ENCODE measurements at places on chromosomes 1 and 21.

- H3K27me3 ChIP-seq, result no peaks in the 10 kb centered on the region
- no peak for DNase-seq
- H3K4me1 ChIP-seq, result no peaks in the 10 kb centered on the region
- H3K4me3 ChIP-seq, result no peak overlapping the region
- no peak overlapping the region for H3K27ac ChIP-seq
- H3K36me3 ChIP-seq, result no peaks in the 10 kb centered on the region
These were observed 221.1 kb downstream of the KCNJ6 start for GRCh38 chr21:37695111-37695510.

GRCh38 chr1:232130815-232131480 is 499.0 kb downstream of the SIPA1L2 start:
- no peak for DNase-seq
- no peaks in the 10 kb centered on the region for H3K36me3 ChIP-seq
- no peak overlapping the region for H3K27ac ChIP-seq
- H3K27me3 ChIP-seq, result no peaks in the 10 kb centered on the region

- no peak overlapping the region for H3K27ac ChIP-seq
- peaks cover 12% of the 10 kb centered on the region for H3K36me3 ChIP-seq
- no peaks in the 10 kb centered on the region for H3K4me1 ChIP-seq
These were observed 17.5 kb downstream of the SCP2 start for GRCh38 chr1:52944566-52944965.

DNA sequence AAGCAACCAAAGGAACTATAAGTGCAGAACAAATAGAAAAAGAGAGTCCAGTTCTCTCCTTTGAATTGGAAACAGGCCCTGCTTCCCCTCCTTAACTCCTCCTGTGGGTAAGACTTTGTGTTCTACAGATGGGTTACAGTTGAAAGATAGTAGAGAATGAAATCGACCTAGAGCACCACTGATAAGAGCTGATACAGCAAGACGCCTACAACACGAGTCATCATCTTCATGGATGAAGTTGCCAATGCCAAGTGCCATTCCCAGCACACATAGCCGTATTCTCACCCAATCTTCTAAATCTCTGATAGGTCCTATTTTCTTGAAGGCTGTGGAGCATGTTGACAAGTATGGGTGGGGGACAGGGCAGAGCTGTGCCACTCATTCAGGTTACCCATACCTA is 99.8 kb upstream of the CAMK1G start:
- no peaks in the 10 kb centered on the region for H3K36me3 ChIP-seq
- H3K27ac ChIP-seq, result no peak overlapping the region
- no peak overlapping the region for H3K4me3 ChIP-seq
- H3K4me1 ChIP-seq, result no peaks in the 10 kb centered on the region
- H3K27me3 ChIP-seq, result no peaks in the 10 kb centered on the region

DNA sequence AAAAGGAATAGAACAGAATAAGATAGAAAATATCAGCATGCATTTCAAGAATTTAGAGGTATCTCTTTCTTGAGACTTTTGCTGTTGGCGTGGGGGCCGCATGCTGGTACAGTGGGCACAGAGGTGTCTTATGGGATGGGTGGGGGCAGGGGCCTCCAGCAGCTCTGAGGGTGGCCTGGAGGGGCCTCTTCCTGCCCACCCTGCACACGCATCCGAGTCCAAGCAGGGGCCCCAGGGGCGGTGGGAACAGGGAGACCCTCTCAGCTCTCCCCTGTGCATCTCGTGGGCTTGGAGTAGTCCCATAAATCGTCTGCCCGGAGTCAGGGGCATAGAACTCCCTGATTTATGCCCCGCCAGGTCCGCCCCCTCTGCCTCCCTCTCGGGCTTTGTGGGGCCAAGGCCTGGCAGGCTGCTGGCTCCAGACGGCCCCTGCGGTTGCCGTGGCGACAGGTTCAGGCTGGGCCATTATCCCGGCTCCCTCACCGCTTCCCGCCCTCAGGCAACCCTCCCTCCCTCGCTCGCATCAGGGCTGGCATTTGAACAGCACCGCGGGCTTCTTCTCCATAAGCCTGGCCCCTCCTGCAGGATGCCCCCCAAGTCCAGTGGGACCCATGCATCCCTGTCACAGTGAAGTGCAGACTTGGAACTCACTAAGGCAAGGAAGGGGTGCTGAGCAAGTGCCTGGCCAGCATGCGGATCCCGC is 133.2 kb upstream of the ZBTB40 start:
- no peak overlapping the region for H3K4me3 ChIP-seq
- H3K4me1 ChIP-seq, result no peaks in the 10 kb centered on the region
- no peak for DNase-seq
- no peaks in the 10 kb centered on the region for H3K36me3 ChIP-seq
- no peak overlapping the region for H3K27ac ChIP-seq

GRCh38 chr1:58136387-58136786 is 410.1 kb downstream of the OMA1 start:
- no peak overlapping the region for H3K27ac ChIP-seq
- H3K4me3 ChIP-seq, result no peak overlapping the region
- no peaks in the 10 kb centered on the region for H3K4me1 ChIP-seq
- no peak for DNase-seq
- H3K36me3 ChIP-seq, result no peaks in the 10 kb centered on the region
- H3K27me3 ChIP-seq, result no peaks in the 10 kb centered on the region

GRCh38 chr1:22658385-22659163 is 5.5 kb downstream of the C1QB start:
- no peak for DNase-seq
- H3K4me1 ChIP-seq, result no peaks in the 10 kb centered on the region
- H3K27me3 ChIP-seq, result no peaks in the 10 kb centered on the region
- no peaks in the 10 kb centered on the region for H3K36me3 ChIP-seq

- H3K27me3 ChIP-seq, result no peaks in the 10 kb centered on the region
- DNase-seq, result no peak
- H3K27ac ChIP-seq, result no peak overlapping the region
- H3K4me1 ChIP-seq, result no peaks in the 10 kb centered on the region
- no peak overlapping the region for H3K4me3 ChIP-seq
These were observed 12.6 kb downstream of the TMEM269 start for GRCh38 chr1:42797414-42797813.

GRCh38 chr1:101203820-101204540 is 32.8 kb upstream of the S1PR1 start:
- no peak overlapping the region for H3K4me3 ChIP-seq
- peaks cover 14% of the 10 kb centered on the region for H3K4me1 ChIP-seq
- no peak for DNase-seq
- no peaks in the 10 kb centered on the region for H3K36me3 ChIP-seq
- H3K27ac ChIP-seq, result no peak overlapping the region

GRCh38 chr1:220812308-220812707 is 25.6 kb downstream of the MTARC1 start:
- DNase-seq, result no peak
- H3K4me1 ChIP-seq, result no peaks in the 10 kb centered on the region
- H3K4me3 ChIP-seq, result no peak overlapping the region
- no peak overlapping the region for H3K27ac ChIP-seq
- H3K27me3 ChIP-seq, result no peaks in the 10 kb centered on the region

DNA sequence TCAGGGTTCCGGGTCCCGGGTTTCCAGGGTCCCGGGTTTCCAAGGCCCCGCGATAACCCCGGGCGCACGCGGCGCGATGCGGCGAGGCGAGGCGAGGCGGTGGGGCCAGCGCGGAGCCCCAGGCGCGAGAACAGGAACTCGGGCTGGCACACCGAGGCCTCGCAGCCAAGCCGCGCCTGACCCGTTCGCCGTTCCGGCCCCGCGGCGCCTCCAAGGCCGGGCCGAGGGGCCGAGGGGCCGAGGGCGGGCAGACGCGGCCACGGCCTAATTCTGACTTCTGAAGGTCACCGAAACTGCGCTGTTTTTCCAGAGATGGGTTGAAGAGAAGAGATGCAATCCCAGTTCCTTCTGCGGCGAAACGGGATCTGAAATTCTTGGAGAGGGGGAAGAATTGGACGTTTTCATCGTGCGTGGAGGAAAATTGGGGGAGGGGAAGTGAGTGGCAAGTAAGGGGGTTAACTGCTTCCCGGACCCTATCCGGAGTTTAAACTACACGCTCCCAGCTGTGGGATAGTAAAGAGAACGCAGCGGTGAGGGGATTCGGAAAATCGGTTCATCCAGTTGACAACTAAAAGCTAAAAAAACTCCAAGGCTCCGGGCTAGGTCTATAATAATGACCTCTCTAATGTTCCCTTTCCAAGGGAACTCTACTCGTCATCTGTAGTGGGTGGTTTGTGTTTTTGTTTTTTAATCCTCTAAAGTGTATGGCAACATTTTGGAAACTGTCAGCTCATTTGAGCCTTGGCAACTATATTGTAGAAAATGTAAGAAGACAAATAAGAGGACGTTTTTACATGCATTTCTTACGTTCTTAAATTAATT is 8.2 kb downstream of the TBX15 start:
- no peak overlapping the region for H3K27ac ChIP-seq
- peaks cover 6% of the 10 kb centered on the region for H3K27me3 ChIP-seq
- H3K36me3 ChIP-seq, result no peaks in the 10 kb centered on the region
- H3K4me3 ChIP-seq, result peak overlapping the region; percentile 49

- H3K4me1 ChIP-seq, result no peaks in the 10 kb centered on the region
- no peak overlapping the region for H3K27ac ChIP-seq
- H3K36me3 ChIP-seq, result peaks cover 5% of the 10 kb centered on the region
- no peaks in the 10 kb centered on the region for H3K27me3 ChIP-seq
These were observed 10.0 kb downstream of the LRP8 start for GRCh38 chr1:53317646-53318539.

GRCh38 chr1:197841883-197842553 is 60.4 kb upstream of the C1orf53 start:
- no peaks in the 10 kb centered on the region for H3K27me3 ChIP-seq
- no peak for DNase-seq
- no peaks in the 10 kb centered on the region for H3K36me3 ChIP-seq

DNA sequence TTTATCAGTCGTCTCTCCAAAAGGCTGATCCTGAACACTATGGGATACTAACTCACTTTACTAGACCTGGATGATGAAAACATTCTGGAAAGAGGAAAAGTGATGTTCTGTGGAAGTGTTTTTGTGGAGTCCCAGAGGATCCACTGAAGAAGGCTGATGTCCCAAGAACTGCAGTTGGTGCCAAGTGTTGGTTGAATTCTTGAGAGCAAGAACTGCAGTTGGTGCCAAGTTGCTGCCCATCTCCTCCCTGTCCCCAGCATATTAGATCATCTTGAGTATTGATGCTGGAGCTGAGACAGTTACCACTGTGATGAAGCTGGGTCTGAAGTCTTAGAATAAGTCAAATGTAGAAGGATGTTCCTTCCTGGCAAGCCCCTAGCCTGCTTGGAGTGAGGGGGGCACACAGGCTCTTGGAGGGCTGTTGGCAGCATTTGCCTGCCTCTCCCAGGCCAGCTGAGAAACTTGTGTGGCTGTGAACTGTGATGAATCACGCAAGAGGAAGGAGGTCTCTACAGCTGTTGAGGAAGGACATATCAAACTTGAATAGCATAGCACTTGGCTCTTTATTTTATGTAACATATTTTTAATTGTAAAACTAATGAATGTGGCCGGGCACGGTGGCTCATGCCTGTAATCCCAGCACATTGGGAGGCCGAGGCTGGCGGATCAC is 48.1 kb downstream of the DNAJC6 start:
- no peak overlapping the region for H3K4me3 ChIP-seq
- H3K36me3 ChIP-seq, result no peaks in the 10 kb centered on the region
- H3K27me3 ChIP-seq, result no peaks in the 10 kb centered on the region
- H3K27ac ChIP-seq, result no peak overlapping the region
- no peaks in the 10 kb centered on the region for H3K4me1 ChIP-seq
- no peak for DNase-seq

- no peaks in the 10 kb centered on the region for H3K4me1 ChIP-seq
- peak; percentile 74 for DNase-seq
- peak within 1 kb of the TSS; percentile 89 for H3K4me3 ChIP-seq
- no peaks in the 10 kb centered on the region for H3K36me3 ChIP-seq
- H3K27ac ChIP-seq, result peak within 1 kb of the TSS; percentile 95
- H3K27me3 ChIP-seq, result no peaks in the 10 kb centered on the region
These were observed at the start of gene USP25 for GRCh38 chr21:15729674-15730483. Gene USP25, plus strand, starts transcription at chr21:15729982. Its CDS starts 412 bp downstream, at chr21:15730394.

GRCh38 chr1:28804071-28804470 is 7.9 kb upstream of the OPRD1 start:
- no peaks in the 10 kb centered on the region for H3K4me1 ChIP-seq
- no peak overlapping the region for H3K27ac ChIP-seq
- H3K4me3 ChIP-seq, result no peak overlapping the region
- no peak for DNase-seq
- H3K36me3 ChIP-seq, result no peaks in the 10 kb centered on the region

- DNase-seq, result no peak
- H3K27ac ChIP-seq, result no peak overlapping the region
- no peaks in the 10 kb centered on the region for H3K27me3 ChIP-seq
- H3K36me3 ChIP-seq, result no peaks in the 10 kb centered on the region
- no peaks in the 10 kb centered on the region for H3K4me1 ChIP-seq
These were observed 83.2 kb downstream of the CLDN17 start for GRCh38 chr21:30083225-30083945.

GRCh38 chr1:150320667-150320978 is 710 bp upstream of the PRPF3 start:
- H3K4me1 ChIP-seq, result no peaks in the 10 kb centered on the region
- no peaks in the 10 kb centered on the region for H3K27me3 ChIP-seq
- DNase-seq, result no peak
- H3K36me3 ChIP-seq, result peaks cover 13% of the 10 kb centered on the region
- H3K27ac ChIP-seq, result peak overlapping the region; percentile 82
- peak overlapping the region; percentile 75 for H3K4me3 ChIP-seq

DNA sequence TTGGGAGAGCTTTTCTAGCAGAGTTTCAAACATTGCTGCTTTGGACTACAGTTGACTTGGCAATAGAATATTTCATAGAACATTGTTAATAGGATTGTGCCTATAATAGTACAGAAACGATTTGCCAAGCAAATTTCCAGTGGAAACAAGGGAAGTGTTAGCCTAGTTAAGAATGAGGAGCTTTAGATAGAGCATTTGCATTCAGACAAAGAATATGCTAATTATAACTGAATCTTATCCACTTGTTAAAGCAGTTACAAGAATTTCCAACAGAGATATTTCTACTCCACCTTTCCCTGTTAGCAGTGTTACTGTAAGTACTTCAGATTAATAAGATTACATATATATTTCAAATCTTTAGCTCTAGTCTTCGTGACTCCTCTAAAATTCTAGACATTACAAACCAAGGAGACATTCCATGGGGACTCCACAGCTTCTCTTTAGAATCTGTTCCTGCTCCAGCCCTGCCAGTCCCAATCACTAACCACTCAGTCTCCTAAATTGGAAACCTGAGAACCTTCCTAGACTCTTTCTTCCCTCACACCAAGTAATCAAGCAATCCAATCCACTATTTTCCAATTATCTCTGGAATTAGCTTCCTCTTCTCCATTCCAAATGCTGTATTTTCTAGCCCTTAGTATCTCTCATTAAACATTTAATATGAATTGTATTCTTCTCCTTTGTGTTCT is 141.8 kb upstream of the PBX1 start:
- no peak overlapping the region for H3K4me3 ChIP-seq
- H3K27ac ChIP-seq, result no peak overlapping the region
- H3K4me1 ChIP-seq, result no peaks in the 10 kb centered on the region
- H3K27me3 ChIP-seq, result no peaks in the 10 kb centered on the region
- DNase-seq, result no peak

DNA sequence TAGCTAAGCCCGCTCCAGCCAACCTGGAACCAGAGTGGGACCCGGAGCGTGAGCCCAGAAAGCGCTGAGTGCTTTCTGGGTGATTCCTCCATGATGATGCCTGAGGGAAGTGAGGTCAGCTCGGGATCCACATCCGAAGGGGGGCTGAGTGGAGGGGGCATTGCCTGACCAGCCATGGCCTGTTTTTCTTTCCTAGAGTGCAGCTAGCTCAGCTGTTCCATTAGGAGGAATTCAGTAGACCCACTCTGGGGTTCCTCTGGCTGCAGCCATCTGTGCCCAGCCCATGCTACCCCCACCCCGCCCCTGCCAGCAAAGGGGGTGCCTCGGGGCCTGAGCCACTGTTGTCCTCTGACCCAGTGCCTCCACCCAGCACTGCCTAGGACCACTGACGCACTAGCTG is 9.6 kb upstream of the SLC25A34 start:
- H3K27ac ChIP-seq, result no peak overlapping the region
- no peaks in the 10 kb centered on the region for H3K4me1 ChIP-seq
- no peaks in the 10 kb centered on the region for H3K27me3 ChIP-seq
- no peak for DNase-seq
- H3K36me3 ChIP-seq, result peaks cover 94% of the 10 kb centered on the region

Data from ascending aorta (tissue), 2 donors.